Dermis blood vessel endothelial cell (primary cell): ENCODE measurements at places on chromosomes 6 and 20. TPM values are rescaled to one million over a fixed set of nuclear protein-coding genes. Genes with fewer than 3 reads are reported as not detected.
A peak's percentile ranks its signal among the peaks of the same experiment; 100 is the strongest.

- DNase-seq = no peak
Observed at GRCh38 chr20:60202046-60202445, 243.8 kb downstream of the CDH26 start.

DNA sequence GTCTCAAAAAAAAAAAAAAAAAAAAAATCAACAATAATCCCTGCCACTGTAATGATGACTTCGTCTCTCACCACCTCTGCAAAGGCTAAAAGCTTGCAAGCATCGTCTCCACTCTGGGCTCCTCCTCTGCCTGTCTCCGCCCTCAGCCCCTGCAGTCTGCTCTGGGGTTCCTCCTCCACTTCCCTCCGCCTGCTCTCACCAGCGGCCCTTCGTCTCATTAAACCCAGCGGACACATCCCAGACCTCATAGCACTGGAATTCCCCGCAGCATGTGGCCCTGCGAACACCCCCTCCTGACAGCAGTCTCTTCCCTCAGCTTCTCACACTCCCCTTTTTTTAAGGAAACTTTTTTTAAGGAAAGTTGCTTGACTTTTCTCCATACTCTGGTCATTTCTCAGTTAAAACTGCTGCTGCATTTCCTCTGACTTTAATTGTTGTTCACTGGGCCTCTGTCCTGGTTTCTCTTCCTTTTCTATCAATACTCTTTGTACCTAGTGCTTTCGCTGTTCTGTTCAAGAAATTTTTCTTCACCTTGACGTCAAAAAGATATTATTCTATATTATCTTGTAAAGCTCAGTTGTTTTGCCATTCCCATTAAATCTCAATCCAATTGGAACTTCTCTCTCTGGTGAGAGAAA is 70.9 kb upstream of the PLEKHG1 start:
- DNase-seq = peak; percentile 41

- no peak for DNase-seq
Observed at GRCh38 chr20:16132036-16132798, 441.0 kb downstream of the KIF16B start.

DNA sequence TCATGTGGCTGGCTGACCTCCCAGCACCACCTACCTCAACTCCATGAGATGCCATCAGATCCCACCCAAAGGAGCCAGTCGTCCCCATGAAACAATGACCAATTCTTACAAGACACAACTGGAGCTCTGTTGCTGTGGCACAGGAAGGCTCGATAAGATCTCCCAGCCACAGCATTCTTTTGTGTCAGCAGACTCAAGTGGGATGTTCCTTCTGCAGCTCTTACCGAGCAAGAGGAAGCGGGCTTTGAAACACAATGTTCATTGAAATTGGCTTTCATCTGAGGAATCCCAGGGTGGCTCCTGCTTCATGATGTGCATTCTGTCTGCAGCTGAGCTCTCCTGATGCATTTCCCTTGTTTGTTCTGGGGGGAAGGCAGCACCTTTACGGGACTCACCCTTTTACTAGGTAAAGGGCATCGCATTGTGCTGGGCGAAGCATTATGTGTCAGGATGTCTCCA is 222.0 kb upstream of the SGK1 start:
- DNase-seq = peak; percentile 59

GRCh38 chr6:54243699-54244098 is 64.5 kb upstream of the TINAG start:
- DNase-seq = no peak

DNA sequence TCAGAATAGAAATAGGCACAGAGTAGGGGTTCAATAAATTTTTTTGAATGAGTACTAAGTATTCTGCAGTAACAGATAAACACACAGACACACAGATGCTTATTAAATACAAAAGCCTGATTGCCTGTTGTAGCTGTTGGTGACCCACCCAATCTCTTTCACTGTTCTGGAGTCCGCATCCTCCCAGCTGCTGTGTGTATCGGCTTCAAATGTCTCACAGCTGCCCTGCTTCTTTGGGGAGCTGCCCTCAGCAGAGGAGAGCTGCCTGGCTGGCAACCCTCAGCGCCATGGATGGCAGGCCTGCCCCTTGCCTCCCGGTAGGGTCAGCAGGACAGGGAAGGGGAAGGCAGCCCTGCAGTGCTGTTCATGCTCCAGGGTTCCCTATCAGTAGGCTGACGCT is 85.9 kb upstream of the PRND start:
- no peak for DNase-seq

DNA sequence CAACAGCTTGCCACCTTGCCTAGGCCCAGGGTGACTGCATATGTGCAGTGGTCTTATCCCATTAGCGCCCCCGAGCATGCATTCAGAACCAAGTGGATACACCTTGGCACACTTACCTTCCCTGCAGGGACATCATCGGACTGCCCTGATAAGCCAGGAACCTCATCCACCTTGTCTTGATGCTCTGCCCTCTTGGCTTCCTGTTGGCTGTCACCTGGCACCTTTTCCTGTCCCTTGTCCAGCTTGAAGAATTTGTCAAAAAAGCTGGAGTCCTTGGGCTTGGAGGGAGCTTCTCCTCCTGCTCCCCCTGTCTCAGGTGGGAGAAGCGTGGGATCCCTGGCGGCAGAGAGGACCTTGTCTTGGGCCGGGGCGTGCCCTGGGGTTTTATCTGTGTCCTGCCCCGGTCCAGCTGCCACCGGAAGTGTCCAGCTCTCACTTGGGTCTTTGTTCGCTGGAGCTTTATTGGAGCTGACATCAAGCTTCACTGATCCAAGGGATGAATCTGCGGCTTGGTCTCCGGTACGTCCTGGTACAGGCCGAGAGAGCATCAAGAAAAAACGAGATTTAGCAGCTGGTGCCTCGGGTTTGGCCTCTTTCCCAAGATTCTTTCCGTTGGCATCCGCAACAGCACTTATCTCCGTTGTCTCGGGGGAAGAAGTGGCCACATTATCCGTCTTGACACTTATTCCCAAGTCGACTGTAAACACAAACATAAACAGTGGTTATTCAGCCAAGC is 42.0 kb downstream of the BCAS1 start:
- no peak for DNase-seq

GRCh38 chr20:6000871-6001270 is 50.4 kb downstream of the MCM8 start:
- DNase-seq = no peak

DNA sequence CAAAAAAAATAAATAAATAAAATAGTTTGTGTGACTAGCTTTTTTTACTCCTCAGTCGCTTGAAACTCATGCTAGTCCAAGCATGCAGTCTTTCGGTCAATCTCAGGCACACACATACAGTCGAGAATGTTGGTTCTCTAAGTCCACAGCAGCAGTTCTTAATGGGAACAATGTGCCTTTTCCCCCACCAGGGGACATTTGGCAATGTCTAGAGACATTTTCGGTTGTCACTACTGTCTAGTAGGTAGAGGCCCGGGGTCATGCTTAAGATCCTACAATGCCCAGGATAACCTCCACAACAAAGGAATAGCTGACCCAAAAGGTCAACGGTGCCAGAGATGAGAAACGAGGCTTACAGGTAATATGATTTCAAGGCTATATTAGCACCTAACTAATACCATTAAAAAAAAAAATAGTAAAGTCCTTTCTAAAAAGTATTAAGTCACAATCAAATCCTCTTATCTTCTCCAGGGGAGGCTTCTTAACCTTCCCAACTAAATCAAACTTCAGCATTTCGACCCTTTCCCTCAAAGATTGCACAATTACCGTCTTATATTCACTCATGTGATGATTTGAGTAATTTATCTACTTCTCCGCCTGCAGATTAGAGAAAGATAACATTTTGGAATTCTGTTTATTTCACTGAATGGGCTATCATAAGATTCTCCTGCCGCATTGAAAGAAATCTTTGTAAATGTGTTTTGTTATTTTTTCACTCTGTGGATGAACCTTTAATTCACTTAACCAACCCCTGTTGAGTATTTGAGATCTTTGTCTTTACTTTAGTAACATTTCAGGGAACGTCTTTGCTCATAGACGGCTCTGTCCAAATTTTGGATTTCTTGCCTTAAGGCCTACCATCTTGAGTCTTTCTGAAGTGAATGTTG is 8.1 kb upstream of the SALL4 start:
- no peak for DNase-seq

DNA sequence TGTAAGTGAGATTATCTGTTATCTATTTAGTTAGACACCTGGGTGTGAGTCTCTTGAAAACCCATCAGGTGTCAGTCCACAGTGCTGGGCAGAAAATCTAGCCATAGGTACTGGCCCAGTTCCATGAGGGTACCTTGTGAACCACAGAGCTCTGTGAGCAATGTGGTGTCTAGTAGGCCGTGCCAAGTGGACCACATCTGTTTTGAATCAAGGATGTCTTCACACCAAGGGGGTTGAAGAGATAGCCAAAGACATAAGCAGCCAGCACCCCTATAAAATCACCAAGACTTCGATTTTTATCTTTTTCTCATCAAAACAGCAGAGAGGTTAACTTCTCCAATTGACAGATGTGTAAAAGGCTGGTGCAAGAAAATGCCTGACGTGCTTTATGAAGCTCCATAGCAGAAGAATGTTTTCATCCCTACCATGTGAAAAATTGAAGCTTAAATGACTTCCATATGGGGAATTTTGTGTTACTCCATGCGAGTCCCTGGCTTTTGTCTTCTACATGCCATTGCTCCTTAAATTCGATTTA is 368.7 kb downstream of the HAO1 start:
- DNase-seq = no peak

- no peak for DNase-seq
Observed at GRCh38 chr6:109166673-109167072, 71.4 kb downstream of the CEP57L1 start.

DNA sequence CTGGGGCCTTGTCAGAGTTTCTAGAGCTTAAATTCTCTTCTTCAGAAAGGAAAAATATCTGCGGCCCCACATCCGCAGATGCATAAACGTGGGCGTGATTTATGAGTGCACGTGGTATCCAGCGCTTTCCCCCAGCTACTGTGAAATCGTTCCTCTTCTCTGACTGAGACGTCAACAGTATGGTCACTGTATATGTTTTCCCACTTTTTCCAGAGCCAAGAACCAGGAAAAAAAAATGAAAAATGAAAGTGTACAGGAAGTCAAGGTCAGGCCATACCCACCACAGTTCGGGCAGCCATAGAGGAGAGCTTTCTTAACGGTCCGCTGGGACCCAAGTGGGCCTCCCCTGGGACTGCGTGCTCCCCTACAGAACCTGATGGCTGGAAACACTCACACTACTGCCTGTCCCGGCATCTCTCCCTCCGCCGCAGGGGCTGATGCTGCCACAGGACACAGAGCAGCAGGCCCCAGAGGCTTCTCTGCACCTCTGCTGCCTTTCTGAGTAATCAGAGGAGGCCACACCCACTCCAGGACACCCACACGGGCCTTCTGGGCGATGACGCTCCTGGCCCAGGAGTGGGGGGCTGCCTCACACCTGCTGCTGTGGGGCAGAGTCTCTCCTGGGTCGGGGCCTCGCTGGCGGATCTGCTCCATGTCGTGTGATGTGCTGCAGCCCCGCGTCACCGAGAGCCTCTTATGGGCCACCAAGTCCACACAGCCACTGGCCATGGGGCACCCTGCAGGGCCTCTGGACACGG is 16.4 kb upstream of the STX16 start:
- DNase-seq = no peak

- DNase-seq = no peak
Observed at GRCh38 chr6:39330057-39330456, 7.6 kb upstream of the KCNK16 start.

GRCh38 chr6:139415365-139415764 is 40.9 kb upstream of the CITED2 start:
- no peak for DNase-seq

DNA sequence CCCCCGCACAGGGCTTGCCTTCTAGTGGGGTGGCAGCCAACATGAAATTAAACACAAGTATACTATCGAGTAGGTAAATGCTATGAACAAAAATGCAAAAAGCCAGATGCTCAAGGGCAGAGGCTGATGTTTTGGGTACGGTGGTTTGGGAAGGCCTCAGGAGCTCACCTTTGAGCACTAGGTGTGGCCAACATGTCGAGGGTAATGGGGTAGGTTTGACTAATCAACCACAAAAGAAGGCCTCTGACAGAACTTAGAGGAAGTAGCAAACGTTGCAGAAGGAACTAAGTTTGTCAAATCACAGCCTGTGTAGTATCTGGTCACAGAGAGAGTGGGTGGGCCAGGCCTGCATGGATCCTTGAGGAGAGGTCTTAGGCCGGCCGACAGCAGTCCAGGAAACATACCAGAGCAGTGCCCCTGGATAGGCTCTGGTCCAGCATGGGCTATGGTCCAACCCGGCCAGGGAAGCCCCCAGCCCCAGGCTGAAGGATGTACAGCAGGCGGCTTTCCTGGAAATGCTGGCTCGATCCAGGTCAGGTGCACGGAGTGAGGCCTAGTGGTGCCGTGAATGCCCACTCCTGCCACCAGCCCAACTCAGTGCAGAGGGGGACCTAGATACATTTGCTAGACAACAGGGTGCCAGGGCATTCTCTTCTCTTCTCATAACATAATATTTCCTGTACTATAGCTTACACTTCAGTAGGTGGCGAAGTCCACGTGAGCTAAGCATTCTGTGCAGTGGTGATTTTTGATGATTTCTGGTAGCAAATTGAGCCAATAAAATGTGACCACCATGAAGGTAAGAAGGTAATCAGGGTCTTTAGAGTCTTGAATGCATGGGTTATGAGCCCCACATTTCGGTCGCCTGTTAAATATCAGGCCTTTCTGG is 56.3 kb upstream of the CD93 start:
- peak; percentile 45 for DNase-seq

DNA sequence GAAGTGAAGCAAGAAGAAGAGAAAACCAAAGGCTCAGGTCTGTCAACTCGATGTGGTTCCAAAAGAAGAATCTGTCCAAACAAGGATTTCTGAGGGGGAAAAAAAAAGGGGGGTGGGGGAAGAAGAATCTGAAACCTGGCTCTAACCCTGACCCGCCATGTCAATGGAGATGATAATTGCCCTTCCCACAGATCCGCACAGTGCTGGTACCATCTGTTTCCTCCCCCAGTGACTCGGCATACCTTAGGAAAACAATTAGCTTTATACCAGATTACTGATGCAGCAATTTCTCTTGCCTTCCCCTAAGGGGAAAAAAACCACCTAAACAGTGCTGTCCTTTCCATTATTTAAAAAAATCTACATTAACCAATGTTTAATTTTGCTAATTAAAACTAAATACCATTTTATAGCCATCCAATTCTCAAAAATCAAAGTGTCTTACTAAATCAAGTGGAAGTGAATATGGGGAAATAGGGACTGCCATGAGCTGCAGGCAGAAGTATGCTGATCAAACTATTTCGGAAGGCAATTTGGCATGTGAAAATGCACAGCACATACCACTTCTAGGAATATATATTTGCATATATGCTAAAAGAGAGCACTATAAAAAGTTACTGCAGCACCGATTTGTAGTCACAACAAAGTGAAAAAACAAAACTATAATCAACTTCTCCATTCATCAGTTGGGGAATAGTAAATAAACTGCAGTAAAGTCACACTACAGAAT is 46.8 kb downstream of the MAP7 start:
- no peak for DNase-seq

GRCh38 chr20:24999568-24999967 is 7.0 kb upstream of the APMAP start:
- DNase-seq = no peak

HNF4A gene
- not detected in 2 replicates for total RNA-seq

CNKSR3 gene
- 12.1 and 15.5 TPM in 2 replicates for total RNA-seq

HLA-DQB1 gene
- total RNA-seq = not detected in 2 replicates

FAM209B gene
- total RNA-seq = 0.33 TPM in 1 of 2 replicates, not detected in the other

PRSS35 gene
- not detected in 2 replicates for total RNA-seq

VWA7 gene
- total RNA-seq = 0.05 and 0.34 TPM in 2 replicates

PEX6 gene
- 19.1 and 45.8 TPM in 2 replicates for total RNA-seq
